ENCODE measurements at places on chromosomes 13 and 19.

- no peak for DNase-seq
Observed at GRCh38 chr13:95471960-95472359, 80.6 kb upstream of the CLDN10 start.

- no peak for DNase-seq
Observed at GRCh38 chr19:38437295-38437694, 3.8 kb downstream of the RYR1 start.

GRCh38 chr13:52949742-52950141 is 78.9 kb upstream of the OLFM4 start:
- no peak for DNase-seq

DNA sequence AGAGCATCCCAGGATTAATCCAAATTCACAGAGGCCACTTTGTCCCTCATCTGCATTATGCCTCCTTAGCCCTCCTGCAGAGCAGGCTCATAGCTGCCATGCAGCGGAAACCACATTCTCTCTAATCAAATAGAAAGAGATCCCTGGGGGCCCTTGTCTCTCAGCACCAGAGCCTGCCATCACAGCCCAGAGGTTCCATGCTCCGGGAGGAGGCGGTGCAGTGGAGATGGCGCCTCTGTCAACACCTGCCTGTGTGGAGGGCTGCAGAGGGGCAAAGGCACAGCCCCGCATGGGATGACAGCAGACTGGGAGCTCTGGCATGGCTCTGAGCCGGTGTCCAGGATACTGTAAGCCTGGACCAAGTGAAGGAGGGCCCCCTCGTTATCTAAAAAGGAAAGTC is 111.3 kb downstream of the SLC7A1 start:
- no peak for DNase-seq

DNA sequence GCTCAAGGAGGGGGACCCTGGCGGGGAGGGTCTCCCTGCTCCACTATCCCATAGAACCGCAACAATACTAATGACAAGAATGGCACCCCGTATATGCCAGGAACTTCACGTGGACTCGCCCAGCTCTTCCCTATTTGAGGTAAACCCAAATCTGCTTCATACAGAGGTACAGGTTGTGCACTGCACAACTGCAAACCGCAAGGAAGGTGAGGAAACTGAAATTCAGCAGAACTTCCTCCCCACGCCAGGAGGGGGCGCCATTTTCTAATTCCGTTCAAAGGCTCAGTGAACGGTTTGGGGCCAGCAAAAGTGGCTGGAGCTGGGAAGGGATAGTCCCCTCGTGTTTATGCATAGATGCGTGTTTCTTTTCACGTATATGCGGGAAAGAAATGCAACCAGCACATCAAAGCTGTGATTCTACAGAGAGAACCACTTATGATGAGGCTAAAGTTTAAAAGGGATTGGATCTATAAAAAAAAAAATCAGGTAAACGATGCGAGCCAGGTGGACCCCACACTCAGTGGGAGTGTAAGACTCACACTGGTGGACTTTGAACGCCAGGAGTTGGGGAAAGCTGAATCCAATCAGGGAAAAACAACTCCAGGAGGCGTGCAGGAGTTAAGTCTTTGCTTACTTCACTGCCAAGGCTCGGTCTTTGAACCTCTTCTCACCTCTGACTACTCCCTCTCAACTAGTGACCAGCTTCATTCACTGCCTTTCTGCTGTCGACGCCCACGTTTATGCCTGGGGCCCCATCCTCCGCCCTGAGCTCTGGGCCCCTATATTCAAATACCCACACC is 20.3 kb downstream of the C19orf81 start:
- no peak for DNase-seq

DNA sequence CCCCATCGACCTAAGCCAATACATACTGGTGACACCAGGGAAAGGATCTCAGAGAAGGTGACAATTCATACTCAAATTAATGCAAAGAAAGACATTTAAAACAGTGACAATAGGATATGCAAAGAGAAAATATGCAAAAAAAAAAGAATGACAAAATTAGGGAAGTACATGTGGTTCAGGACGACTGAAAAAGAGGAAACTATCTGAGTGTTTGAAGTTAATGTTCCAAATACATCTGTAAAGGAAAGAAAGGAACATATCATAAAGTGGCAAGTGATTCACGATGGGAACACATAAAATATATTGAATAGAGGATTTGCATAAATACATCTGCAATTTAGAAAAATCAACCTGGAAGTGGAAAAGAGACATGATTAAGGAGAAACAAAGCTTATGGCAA is 441.4 kb downstream of the SLITRK5 start:
- DNase-seq, result peak; percentile 2

DNA sequence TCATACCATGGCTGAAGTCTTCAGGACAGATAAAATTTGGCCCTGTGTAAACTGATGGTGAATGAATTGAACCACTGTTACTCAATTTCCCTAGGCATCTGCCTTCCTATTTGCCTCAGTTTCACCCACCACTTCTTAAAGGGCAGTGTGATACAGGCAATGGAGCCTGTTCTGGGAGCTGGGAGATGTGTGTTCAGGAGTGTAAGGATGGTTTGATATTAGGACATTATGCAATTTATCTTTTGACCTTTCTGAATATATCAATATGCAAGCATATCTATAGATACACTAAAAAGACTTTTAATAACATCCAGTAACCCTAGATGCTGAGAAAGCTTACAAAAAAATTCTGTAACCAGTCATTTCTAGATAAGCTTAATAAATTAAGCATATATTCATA is 14.6 kb downstream of the IZUMO2 start:
- no peak for DNase-seq

GRCh38 chr13:94139393-94139995 is 340.0 kb downstream of the DCT start:
- DNase-seq, result no peak

DNA sequence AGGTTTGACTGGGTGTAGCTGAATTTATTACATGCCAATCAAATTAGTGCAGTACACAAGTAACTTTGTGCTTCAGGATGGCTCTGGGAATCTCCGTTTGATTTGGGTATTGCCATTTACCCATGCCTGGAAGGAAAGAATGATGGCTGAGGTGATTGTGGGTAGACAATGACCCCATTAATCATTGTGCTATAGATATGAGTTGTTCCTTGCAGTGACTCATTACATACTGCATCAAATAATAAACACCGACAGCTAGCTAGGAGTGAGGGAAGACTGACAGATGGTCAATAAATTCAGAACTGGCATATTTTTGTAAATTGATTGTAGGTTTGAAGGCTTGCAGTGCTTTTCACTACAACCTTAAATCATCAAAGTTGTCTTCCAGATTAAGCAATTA is 1069.5 kb downstream of the DIAPH3 start:
- DNase-seq, result peak; percentile 49

DNA sequence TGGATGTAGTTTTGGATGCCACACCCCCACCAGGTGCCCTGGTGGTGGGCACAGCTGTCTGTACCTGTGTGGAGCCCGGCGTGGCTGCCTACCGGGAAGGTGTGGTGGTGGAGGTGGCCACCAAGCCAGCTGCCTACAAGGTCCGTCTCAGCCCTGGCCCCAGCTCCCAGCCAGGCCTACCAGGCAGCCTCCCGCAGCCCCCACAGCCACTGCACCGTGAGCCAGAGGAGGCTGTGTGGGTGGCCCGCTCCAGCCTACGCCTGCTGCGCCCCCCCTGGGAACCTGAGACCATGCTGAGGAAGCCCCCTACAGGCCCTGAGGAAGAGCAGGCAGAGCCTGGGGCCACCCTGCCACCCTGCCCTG is 3.5 kb downstream of the CIC start:
- no peak for DNase-seq

- peak; percentile 74 for DNase-seq
Observed at GRCh38 chr19:1239796-1240737, 1.5 kb upstream of the ATP5F1D start.

- DNase-seq, result no peak
Observed at GRCh38 chr13:24254146-24254841, 55.1 kb upstream of the C1QTNF9 start.

DNA sequence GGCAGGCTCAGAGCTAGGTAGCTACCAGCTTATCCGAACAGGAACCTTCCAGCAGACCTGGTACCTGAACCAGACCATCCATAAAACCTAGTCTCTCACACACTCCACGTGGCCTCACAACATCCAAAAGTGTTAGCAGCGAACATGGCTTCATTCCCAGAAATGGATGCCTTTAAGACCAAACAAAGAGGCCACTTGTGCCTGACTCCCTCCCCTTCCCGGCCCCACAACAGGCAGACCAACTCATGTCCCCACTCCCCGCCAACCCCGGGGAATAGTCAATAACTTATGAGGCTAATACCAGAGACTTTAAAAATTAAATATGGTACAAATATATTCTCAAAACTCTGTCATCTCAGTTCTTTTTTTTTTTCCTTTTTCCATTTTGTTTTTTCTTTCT is 46.2 kb downstream of the ZNF557 start:
- no peak for DNase-seq

DNA sequence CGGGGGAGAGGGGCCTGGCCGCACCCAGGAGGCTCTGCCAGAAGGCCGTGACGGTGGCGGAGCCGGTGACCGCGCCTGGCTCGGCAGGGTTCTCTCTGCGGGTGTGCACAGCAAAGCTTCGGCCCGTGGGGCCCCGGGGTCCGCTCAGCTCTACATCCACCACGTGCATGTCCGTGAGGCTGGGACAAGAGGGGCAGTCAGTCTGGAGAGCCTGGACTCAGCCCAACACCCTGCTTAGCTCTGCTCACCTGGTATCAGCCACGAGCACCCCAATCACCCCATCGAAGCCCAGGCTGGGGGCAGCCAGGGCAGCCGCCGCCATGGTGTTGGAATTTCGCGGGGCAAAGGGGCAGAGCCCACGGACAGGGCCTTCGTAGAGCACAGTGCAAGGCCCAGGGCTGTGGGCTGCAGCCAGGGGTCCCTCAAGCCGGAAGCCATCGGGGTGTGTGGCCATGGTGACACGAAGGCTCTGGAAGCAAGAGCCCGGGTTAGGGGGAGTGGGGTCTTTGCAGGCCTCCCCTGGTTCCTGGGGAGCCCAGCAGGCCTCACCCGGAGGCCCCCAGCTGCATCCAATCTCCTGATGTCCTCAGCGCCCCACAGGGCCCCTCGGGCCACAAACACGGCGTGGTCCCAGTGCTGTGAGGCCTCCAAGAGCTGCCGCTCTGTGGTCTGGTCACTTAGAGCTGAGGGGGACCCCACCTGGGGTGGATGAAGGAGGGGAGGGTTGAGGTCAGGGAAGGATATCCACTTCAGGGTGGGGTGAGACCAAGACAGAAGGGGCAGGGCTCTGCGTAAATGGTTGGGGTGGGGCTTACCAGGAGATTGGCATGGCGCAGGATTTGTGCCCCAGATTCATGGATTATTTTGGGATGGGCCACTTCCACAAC is 1.4 kb downstream of the ASPDH start:
- DNase-seq, result no peak

DNA sequence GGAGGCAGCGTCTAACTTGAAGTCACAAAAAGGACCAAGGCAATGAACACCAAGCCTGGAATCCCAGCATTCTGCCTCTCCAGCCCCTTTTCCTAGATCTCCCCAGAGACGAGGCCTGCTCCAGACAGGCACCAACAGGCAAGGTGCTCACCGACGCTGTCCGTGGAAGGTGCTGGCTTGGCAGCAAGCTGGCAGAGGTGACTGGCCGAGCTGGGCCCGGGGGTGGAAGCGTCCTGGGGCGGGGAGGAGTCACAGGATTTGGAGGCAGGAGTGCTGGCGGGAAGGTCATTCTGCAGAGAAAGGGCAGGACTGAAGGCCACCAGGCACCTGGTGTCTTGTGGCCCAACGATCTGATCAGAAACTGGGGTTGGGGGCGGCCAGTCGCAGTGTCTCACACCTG is 18.2 kb downstream of the TLE2 start:
- DNase-seq, result no peak

DNA sequence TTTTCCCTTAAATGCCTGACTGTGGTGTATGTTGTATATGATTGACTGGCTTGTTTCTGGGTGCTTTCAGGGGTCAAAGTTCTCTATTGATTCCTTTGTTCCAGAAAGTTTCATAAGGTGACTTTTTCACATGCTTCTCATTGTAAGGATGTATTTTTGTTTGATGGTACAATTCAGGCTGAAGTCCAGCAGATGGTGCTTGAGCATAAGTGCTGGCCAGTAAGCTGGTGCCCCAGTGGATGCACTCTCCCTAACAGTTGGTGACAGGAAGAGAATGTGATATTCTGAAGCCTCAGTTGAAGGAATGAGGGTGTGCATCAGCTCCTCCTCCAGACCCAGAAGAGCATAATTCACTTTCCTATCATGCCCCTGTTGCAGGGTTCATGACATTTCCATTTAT is 1941.6 kb upstream of the PRR20A start:
- no peak for DNase-seq

DNA sequence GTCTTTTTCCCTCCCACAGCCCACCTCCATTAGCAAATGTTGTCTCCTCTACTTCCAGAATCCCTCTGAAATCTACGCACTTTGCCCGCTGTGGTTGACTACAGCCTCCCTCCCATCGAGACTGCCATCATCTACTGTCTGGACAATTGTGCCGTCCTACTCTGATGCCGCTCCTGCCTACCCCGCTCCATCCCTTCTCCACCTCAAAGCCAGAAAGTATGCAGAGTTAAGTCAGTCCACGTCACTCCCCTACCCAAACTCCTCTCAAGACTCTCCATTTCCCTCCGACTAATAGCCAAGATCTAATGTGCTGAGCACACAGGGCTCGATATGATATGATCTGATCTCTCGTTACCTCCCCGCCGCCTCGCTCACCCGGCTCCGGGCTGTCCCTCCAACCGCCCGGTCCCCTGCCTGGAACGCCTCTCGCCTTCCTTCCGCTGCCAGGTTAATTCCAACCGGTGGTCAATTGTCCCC is 556 bp downstream of the CACTIN start:
- DNase-seq, result no peak

- no peak for DNase-seq
Observed at GRCh38 chr13:21322327-21322965, 136.7 kb downstream of the ZDHHC20 start.

GRCh38 chr13:30906411-30907051 is 460 bp downstream of the MEDAG start:
- no peak for DNase-seq

GRCh38 chr19:51824281-51825005 is 29.5 kb downstream of the FPR3 start:
- no peak for DNase-seq

DNA sequence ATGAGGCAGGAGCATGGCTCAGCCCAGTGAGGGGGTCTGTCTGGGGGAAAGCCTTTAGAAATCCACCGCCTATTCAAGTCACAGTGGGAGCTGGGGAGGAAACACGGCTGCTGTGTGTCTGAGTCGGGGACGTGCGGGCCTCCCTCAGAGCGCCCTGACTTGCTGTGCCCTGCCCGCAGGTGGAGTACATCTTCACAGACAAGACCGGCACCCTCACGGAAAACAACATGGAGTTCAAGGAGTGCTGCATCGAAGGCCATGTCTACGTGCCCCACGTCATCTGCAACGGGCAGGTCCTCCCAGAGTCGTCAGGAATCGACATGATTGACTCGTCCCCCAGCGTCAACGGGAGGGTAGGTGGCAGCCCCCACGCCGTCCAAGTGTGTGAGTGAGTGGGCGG is 137.8 kb upstream of the MCF2L start:
- no peak for DNase-seq

Measured in NCI-H1694 treated with DMSO at 0.1 percent for 48 hours (cell line).